SK-N-DZ (cell line): ENCODE measurements at places on chromosomes 1 and 21.

DNA sequence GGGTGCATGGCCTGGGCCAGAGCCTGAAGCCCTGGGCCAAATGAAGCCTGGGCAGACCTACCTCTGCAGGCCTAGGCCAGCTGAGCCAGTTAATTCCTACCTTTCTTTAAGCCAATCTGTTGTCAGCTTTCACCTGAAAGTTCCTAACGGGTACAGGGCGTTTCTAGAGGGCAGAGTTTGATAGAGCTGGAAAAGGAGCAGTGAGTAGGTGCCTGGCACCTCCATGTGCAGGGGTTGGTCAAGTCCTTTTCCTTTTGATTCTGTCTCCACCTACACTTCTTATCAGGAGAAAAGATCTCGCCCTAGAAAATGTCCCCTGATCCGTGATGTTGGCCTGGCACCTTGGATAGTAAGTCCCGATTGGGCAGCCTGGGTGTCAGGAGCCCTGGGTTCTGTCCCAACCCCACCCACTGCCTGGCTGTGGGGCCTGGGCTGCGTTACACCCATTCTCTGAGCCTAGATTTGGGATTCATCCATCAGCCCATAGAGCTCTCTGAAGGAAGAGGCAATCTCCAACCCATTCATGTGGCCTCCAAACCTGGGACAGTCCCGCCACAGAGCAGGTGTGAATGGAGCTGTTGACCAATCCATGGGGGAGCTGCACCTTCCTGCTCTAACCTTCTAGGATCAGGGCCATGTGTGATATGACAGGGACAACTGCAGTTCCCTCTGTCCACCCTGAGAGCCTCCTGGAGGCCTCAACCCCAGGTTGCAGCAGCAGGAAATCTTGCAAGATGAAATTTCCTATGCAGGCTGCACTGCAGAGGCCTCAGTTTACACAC is 304.3 kb downstream of the MATN1 start:
- no peak for DNase-seq

DNA sequence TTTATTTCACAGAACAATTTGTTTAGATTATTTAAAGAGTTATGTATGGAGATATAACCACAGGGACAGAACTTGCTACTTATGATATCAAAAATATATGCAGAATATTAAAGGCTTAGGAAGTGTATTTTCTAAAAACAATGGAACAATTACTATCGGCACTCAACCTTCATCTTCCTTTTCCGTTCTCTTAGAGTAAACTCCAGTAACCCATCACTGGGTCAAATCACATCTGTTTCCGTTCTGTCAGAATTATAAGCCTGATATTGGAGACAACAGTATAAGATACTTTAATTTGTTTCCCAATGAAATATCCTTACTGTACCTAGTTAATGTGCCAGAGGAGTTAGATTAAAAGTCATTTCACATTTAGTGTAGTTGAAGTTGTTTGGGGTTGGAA is 32.2 kb downstream of the DTL start:
- DNase-seq, result no peak

- DNase-seq, result no peak
Observed at GRCh38 chr1:168373869-168374268, 93.2 kb downstream of the TBX19 start.

- no peak for DNase-seq
Observed at GRCh38 chr1:97159342-97159741, 437.8 kb downstream of the PTBP2 start.

DNA sequence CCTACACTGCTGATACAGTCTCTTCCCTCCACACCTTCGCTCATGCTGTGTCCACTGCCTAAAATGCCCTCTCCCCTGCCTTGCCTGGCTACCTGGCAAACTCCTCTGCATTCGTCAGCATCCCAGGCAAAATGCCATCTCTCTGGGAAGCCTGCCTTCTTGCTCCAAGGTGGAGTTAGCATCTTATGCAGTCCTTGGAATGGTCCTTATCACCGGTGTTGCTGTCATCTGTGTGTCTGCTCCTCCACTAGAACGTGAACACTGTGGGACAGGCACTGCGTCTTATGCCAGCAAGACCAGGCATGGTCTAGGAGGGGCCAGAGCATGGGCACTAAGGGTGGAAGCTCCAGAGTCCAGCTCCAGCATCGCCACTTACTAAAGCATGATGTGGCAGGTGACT is 211.8 kb downstream of the MATN1 start:
- DNase-seq, result no peak

- DNase-seq, result no peak
Observed at GRCh38 chr1:239816081-239816782, 275.5 kb upstream of the FMN2 start.

DNA sequence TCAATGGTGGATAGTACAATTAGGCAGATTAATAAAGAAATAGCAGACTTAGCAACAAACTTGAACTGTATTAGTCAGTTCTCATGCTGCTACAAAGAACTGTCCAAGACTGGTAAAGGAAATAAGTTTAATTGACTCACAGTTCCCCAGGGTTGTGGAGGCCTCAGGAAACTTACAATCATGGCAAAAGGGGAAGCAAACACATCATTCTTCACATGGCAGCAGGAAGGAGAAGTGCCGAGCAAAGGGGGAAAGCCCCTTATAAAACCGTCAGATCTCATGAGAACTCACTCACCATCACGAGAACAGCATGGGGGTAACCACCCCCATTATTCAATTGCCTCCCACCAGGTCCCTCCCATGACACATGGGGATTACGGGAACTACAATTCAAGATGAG is 27.1 kb upstream of the PDE4B start:
- DNase-seq, result no peak

- no peak for DNase-seq
Observed at GRCh38 chr1:58922302-58923089, 138.6 kb upstream of the JUN start.

DNA sequence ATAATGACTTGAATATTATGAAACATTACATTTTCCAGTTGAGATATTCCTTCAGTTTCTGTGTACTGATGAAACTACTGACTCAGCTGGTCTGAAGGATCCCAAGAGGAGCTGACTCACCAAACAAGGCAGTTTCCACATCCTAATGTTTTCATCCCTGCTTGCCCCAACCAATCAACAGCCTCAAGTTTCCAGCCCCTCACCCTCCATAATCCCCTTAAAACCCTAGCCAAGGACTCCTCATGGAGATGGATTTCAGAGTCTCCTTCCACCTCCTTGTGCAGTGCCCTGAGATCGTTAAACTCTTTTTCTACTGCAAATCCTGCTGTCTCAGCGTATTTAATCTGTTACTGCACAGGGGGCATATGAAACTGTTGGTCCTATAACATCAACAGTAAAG is 83.1 kb upstream of the HAO2 start:
- no peak for DNase-seq

GRCh38 chr1:217331698-217332097 is 299.2 kb downstream of the GPATCH2 start:
- DNase-seq, result no peak

DNA sequence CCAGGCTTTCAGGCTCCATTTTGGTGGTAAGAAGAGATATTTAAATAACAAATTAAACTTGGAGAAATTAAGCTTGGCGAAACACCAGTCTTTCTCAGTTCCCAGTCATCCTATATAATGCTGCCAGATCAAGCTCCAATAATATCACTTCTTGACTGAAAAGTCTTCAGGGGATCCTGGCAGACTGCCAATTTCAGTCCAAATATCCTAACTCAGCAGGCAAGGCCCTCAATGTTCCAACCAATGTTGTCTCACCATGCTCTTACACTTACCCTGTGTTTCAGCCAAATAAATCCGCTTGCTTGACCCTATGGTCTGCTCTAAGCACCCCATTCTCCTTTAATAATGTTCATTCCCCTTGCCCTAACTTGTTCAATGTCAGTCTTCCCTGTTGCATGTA is 39.9 kb upstream of the BCL10 start:
- DNase-seq, result no peak

DNA sequence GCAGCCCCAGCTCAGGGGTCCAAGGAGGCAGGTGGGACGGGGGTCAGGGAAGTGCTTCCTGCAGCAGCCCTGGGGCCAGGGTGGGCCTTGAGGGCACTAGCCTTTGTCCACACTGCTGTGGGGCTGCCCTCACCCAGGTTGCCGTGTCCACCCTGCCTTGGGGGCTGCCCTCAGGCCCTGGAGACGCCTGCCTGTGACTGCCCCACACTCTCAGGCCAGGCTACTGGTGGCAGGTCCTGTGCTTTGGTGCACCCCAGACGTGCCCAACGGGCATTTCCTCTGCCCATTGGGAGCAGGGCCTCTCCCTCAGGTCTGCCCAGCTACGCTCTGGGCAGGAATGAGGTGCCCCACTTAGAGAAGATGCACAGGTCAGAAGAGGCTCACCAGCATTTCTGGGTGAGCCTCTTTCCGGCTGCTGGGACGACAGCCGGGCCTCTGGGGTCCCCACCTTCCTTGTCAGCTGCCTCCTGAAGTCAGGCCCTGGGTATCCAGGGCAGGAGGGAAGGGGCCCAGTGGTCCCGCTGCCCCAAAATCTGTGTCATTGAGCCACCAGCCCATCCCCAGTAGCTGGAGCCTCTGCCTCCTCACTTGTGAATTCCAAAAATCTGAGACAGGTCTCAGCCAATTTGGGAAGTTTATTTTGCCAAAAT is 2.7 kb upstream of the MMEL1 start:
- DNase-seq, result no peak

DNA sequence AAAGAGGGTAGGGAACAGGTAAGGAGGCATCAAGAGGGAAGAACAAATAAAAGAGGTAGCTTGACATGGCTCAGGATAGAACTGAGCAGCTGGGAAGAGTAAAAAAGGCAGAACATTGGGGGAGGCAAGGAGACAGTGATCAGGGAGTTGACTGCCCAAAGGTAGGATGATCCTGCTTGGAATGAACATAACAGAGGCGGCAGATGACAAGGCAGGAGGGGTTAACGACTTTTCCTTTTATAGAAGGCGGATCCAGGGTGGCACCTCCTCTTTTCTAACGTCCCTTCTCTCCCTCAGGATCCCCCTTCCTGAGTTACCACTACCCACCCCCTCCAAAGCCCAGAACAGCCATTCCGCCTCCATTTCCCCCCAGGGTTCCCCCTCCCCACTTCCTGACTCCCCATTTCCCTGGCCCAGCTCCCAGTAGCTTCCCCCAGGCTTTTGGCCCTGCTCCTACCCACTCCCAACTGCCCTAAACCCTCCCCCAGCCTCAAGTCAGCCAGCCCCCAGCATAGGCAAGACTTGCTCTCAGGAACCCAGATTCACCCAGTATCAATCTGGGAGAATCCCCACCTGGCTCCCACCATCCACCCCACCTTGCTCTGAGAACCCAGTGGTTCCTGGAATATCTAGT is 769 bp upstream of the ADAMTS4 start:
- no peak for DNase-seq

GRCh38 chr1:68485431-68486022 is 11.4 kb downstream of the DEPDC1 start:
- no peak for DNase-seq

DNA sequence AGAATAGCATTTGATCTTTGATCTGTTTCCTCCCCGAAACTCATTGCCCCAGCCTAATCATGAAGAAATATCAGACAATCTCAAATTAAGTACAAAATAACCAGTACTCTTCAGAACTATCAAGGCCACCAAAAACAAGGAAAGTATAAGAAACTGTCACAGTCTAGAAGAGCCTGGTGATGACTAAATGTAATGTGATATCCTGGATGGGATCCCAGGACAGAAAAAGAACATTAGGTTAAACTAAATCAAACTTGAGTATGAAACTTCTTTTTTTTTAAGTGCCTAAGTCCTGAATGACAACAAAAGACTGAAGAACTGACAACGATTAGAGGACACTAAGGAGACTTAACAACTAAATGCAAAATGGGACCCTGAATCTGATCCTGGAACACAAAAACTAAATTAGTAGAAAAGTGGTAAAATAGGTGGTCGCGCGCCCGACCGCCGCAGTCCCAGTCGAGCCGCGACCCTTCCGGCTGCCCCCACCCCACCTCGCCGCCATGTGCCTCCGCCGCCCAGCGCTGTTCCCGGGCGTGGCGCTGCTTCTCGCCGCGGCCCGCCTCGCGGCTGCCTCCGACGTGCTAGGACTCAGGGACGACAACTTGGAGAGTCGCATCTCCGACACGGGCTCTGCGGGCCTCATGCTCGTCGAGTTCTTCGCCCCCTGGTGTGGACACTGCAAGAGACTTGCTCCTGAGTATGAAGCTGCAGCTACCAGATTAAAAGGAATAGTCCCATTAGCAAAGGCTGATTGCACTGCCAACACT is 5.5 kb upstream of the PRKAB2 start:
- no peak for DNase-seq

- no peak for DNase-seq
Observed at GRCh38 chr21:25341981-25342380, 265.3 kb downstream of the MRPL39 start.

DNA sequence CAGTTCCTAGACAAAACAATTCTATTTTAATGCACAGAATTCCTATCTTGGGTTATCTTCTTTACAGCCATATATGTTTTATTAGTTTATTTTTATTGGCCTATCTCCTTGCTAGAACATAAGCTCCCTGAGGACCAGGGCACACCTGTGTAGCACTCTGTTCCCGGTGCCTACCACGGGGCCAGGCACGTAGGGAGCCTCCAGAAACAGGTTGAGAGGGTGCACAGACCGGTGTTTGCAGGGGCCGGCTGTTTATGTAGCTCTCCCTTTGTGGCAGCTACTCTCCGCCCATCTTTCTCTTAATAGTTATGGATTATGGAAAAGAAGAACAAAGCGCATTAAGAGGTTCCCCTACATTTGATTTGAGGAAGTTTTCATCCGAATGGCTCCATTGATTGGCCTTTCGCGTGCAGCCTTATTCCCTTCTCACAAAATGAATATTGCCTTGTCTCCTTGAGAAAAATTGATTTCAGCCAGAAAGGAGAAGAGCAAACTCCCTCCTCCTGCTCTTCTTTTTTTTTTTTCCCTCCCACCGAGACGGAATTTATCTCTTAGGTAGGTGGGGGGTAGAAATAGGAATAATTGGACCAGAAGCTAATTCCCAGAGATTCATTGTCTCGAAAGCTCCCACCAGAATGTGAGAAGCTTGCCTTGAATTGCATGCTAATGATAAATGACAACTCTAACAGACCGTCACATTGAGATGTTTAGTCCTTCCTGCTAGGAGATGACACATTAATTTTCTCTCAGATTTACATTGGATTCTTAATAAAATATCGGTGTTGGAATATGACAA is 447.4 kb downstream of the CAMTA1 start:
- DNase-seq, result no peak

- no peak for DNase-seq
Observed at GRCh38 chr1:109728870-109729269, 12.0 kb downstream of the GSTM3 start.

DNA sequence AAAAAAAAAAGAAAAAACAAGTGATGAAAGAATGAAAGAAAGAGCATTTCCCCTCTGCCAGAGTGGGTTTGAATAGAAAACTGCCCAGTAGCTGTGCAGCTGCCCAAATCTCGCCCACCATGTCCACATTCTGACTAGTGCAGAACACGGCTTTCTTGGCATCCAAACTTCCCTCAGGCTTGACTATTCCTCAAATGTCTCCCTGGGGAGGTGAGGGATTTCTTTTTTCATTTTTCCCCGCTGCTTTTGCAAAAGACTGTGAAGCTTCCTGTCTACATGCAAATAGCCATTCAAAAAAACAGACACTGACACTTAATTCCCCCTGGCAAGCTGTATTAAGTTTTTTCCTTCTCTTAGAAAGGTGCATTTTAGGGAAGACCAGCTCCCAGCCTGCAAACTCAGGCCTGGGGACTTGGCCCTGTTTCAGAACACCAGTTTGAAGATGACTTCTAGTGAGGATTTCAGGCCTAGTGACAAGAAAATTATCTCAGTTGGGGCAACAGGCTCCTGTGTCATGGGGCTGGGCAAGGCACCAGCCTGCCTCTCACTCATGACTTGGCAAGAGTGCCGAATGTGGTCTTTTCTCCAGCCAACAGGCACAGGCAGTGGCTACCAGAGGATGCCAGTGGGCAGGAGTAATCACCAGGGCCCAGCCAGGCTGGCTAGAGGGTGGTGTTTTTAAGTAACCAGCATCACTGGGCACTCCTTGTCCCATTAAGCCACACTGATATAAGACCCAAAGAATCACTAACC is 178.1 kb upstream of the NFIA start:
- no peak for DNase-seq
